ENCODE measurements at places on chromosomes 4 and X.
A peak's percentile ranks its signal among the peaks of the same experiment; 100 is the strongest.

- ATAC-seq = no peak
Observed at GRCh38 chr4:179447308-179447707, 2005.1 kb upstream of the AGA start.

DNA sequence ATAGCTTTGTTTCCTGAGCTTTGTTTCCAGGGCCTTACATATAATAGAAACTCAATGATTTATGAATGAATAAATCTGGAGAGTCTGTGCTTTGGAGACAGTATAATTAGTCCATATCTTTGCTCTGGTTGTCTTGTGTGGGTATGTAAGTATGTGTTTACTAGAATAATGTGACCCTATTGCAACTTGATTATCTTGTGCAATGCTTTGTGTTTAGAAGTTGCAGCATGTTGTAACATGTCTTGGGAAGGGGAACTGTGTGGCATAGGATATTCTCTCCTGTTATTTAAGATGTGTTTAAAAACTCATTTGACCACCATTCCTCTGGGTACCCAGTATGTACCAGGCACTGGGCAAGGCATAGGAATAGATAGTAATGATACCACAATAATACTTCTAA is 6.1 kb downstream of the SPATA18 start:
- ATAC-seq = no peak

GRCh38 chr4:184843984-184844554 is 18.3 kb upstream of the ACSL1 start:
- ATAC-seq = peak; percentile 83

GRCh38 chr4:8473198-8473919 is 32.8 kb downstream of the TRMT44 start:
- ATAC-seq = no peak

DNA sequence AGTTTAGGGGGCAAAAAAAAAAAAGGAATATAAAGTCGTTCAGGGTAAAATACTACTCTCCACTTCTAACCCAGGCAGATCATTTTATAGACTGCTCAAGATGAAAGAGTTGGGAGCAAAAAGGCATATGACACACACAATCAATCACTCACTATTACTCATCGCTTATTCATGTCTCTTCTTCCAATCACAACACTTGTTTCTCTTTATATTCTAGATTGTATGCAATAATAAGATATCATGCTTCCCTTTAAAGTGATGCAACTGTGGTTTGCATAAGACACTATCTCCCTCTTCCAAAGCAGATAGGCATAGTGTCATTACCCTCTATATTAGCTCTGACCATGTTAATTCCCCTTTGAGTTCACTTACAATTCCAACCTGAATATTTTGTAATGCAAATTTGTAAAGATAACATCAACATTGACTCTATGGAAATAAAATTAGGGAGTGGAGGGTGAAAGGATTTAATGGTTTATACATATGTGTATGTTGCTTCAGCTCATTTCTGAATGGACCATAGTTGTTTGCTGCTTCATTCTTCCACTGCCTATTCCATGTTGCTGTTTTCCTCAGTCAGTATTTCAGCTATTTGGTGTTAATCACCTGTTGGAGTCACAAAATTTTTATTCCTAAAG is 154.9 kb upstream of the EPHA5 start:
- ATAC-seq = no peak

DNA sequence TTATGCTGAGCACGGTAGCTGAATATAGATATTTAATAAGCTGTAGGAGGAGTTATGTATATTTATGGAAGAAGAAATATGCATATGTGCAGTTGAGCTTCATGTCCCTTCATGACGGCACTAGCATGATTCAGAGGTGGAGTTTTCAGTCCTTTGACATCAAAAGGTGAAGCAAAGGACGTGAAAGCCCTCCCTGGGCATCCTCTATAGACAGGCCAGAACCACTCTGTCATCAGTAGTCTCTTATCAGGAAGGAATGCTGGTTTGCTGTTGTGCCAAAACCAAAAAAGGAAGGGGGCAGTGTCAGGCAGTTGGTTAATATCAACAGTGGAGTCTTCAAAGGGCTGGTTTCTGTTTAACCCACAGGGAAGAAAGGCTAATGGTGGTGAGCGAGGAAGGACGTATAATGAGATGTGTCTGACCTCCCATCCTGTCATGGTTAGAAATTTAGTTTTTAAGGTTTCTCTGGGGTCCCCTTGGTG is 23.5 kb upstream of the IL2 start:
- ATAC-seq = peak; percentile 10

GRCh38 chrX:7263330-7263729 is 115.4 kb upstream of the PUDP start:
- no peak for ATAC-seq

GRCh38 chr4:145340071-145340675 is 141.5 kb upstream of the SMAD1 start:
- ATAC-seq = no peak

DNA sequence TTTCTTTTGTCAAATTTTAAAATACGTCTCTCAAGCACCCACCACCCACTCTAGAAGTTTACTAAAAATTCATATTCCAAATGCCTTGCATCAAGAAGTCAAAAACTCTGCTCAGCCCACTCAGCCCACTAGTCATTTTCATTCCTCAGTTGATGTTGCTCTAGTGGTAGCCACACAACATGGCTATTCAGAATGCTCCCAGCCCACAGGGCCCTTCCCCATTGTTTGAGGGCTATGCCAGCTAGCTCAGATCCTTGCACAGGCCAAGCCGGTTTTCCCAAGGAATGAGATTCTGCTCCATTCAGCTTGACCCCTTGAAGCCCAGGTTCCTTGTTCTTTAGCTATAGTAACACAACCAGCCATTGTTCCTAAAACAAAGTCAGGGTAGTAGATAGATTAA is 297.5 kb upstream of the RASGEF1B start:
- ATAC-seq = no peak

- no peak for ATAC-seq
Observed at GRCh38 chr4:38621028-38621684, 42.8 kb upstream of the KLF3 start.

DNA sequence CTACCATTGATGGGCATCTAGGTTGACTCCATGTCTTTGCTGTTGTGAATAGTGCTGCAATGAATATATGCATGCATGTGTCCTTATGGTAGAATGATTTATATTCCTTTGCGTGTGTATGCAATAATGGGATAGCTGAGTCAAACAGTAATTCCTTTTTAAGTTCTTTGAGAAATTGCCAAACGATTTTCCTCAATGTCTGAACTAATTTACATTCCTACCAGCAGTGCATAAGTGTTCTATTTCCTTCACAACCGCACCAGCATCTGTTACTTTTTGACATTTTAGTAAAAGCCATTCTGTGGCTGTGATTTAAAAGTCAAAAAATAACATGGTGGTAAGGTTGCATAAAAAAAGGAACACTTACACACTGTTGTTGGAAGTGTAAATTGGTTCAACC is 103.1 kb upstream of the FAM47B start:
- ATAC-seq = no peak

DNA sequence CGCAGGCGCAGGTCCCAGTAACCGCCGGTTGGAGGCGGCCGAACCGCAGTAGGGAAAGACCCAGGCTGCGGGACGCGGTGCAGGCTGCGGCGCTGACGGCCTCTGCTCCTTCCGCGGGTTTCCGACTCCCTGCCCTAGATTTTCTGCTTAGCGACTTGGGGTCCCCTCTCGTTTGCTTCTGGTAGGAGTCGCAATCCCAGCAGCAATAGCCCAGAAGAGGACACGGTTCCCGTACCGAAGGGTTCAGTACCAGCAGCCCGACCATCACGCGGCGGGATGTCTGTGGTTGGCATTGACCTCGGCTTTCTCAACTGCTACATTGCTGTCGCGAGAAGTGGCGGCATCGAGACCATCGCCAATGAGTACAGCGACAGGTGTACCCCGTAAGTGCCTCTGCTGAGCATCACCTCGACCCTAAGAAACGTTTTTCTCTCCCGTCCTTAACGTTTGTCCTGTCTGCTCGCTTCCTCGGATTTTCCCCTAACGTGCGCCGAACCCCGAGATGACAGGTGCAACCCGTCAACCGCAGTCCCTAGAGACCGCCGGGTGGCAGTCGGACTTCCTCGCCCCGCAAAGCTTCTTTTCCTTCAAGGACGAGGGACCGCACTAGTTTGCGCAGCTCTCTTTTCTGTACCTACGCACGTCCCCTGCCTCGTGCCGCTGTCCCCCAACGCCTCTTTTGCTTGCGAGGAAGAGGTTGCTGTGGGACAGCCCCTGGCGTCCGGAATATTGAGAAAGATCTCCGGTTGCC is at the start of gene HSPA4L:
HSPA4L (plus strand) TSS at position 48 of the 751 bp plus-strand sequence; CDS start at position 277, 229 bp downstream.
- peak; percentile 48 for ATAC-seq

GRCh38 chrX:130100180-130100579 is 10.1 kb downstream of the ELF4 start:
- peak; percentile 45 for ATAC-seq

- no peak for ATAC-seq
Observed at GRCh38 chr4:171785388-171785787, 27.8 kb upstream of the GALNTL6 start.

GRCh38 chr4:188282471-188283232 is 143.4 kb downstream of the TRIML1 start:
- no peak for ATAC-seq

- no peak for ATAC-seq
Observed at GRCh38 chrX:148956352-148956751, 455.9 kb downstream of the AFF2 start.

- no peak for ATAC-seq
Observed at GRCh38 chrX:140434347-140434746, 70.5 kb downstream of the SOX3 start.

DNA sequence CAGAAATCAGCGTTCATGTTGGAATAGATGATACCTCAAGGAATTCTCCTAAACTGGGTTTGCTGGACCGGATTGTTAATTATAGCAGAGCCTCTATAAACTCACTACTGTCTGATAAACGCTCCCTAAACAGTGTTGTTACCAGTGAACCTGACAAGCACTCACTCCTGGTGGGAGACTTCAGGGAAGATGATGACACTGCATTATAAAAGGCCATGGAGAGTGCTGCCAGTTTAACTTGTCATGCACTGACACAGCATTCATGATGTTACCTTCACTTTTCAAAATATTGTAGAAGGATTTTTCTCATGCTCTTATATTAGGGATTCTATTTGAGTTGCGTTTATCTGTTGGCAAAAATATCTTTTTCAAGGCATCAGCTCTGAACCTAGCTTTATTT is 57.7 kb upstream of the PGK1 start:
- ATAC-seq = no peak

GRCh38 chr4:129862461-129862860 is 766.5 kb downstream of the C4orf33 start:
- ATAC-seq = no peak

- no peak for ATAC-seq
Observed at GRCh38 chrX:40248822-40249221, 151.1 kb upstream of the BCOR start.

- no peak for ATAC-seq
Observed at GRCh38 chrX:20529711-20530110, 263.0 kb upstream of the RPS6KA3 start.

DNA sequence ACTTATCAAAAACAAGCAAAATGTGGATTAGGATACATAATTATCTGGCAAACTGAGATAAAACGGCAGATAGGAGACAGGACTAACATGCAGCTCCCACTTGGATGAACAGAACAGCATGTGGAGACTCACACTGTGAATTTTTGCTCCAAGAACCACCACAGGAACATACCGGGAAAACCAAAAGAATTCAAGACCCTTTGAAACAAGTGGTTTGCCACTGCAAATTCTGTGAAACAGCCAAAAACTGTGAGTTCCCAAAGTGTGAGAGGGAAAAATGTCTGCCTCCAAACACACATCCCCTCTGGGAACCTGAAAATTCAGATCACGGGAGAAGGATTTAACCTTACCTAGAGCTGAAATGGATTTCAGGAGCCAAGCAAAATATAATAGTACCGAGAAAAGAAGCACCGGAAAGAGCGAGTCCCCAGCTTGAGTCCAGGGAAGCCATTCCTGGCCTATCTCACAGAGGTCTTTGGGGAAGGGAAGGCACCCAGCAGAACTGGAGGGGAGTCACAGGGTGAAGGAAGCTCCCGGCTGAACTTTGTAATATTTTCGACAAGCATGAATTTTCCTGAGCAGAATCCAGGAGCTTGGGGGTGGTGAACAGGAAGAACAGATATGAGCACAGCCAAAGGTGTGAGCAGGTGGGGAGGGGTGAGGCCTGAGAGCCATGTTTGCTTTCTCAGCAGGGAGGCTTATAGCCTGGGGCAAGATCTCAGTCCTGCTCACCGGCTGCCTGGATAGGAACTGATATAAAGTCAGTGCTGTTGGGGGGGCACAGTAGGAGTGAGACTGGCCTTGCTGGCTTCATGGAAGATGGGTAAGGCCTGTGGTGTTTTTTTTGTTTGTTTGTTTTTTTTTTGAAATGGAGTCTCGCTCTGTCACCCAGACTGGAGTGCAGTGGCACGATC is 23.9 kb downstream of the MANBA start:
- ATAC-seq = no peak

DNA sequence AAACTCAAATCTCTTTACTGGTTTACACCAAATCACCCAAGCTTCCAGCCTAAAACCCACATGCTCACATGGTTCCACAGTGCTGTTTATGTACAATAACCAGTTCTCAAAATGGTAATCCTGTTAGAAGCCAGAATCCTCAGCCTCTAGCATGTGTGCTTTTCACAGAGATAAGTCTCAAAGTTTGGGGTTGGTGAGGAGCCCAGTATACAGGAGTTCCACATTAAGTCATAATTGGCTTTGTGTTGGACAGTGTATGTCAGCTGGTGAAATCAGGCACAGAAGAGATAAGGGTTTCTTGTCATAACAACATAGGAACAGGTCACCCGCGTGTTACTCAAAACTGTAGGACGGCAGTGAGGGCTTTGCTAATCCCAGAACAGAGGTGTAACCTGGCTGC is at the start of gene TRIML1:
TRIML1 (plus strand) TSS at position 301 of the 400 bp plus-strand sequence. CDS start 118 bp downstream, outside the sequence.
- no peak for ATAC-seq

DNA sequence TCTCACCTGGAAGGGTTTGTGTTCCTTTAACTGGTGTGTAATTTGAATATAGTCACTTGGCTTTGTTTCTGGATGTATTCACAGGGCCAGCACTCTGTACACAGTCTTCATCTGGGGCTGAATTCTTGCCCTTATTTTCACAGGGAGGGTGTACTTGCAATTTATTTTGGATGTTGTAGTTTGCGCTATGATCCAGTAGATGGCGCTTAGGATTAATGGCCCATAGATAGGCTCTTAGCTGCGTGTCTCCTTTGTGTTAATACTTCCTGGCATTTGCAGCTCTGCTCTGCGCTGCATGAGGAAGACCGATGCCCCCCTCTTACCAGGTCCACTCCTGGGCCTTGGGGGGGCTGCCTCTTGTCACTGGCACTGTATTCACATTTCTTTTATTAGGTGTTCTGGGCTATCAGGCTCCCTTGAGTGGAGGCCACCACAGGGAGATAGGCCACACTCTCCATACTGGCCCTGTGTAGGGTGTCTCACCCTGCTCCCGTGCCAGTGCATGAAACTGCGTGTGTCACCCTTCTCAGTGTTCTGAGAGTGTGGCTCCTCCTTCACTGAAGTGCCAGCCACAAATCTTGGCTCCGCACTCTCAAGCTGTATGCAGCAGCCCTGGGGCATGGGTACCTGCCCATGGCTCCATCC is 562.2 kb downstream of the ZIC3 start:
- no peak for ATAC-seq

DNA sequence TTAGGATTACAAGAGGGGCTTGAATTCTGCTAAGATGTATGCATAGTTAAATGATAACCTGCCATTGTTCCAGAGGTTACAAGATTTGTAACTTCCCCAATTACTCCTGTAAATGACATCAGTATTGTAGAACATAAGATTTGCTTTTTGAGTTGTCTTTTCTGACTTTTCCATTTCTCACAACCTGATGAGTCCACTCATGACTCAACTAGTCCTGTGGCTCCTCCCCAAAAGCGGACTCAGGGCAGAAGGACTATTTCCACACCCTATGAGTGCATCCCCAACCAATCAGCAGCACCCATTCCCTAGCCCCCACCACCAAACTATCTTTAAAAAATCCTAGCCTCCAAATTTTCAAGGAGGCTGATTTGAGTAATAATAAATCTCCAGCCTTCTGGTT is 54.7 kb downstream of the HOPX start:
- ATAC-seq = peak; percentile 67

Data from activated T-helper 17 cell treated with anti-CD3 and anti-CD28 coated beads, Interleukin-2, amount 50 U/mL, for 72 hours (primary cell).